ENCODE measurements at places on chromosomes 1 and 21. TPM values are rescaled to one million over a fixed set of nuclear protein-coding genes. Genes with fewer than 3 reads are reported as not detected.
A peak's percentile ranks its signal among the peaks of the same experiment; 100 is the strongest.

DNA sequence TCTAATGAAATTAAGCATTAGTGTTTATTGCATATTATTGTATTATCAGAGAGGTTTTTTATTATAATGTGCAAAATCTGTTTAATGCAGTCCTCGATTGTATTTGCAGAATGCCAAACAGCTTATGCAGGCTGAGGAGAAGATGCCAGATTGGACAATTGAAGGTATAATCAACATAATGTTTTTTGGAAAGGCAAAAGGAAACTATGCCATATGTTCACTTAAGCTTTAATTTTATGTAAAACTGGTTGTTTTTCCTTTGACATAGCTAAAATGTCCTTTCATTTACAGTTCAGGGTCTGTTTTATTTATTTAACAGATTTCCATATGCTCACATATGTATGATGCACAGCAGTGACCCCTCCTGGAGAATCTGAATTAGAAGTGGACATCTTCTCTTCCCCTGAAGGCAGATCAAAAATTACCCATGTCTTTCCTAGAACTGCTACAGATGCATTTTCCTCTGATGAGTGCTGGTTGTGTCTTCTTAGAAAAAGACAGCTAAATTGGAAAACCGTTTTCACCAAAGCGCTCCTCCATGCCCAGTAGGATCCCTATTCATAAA, 143.5 kb upstream of the USH2A start:
- H3K27me3 ChIP-seq: no peaks in the 10 kb centered on the region
- no peak overlapping the region for H3K27ac ChIP-seq
- H3K36me3 ChIP-seq: no peaks in the 10 kb centered on the region
- no peaks in the 10 kb centered on the region for H3K4me1 ChIP-seq
- DNase-seq: no peak

GRCh38 chr21:39180429-39181019, 2.7 kb downstream of the PSMG1 start:
- H3K27ac ChIP-seq: no peak overlapping the region
- no peak for DNase-seq
- no peaks in the 10 kb centered on the region for H3K27me3 ChIP-seq
- H3K36me3 ChIP-seq: peaks cover 9% of the 10 kb centered on the region
- H3K4me1 ChIP-seq: peaks cover 15% of the 10 kb centered on the region
- no peak overlapping the region for H3K4me3 ChIP-seq

- H3K4me1 ChIP-seq: no peaks in the 10 kb centered on the region
- no peaks in the 10 kb centered on the region for H3K36me3 ChIP-seq
- no peak overlapping the region for H3K4me3 ChIP-seq
- H3K27me3 ChIP-seq: no peaks in the 10 kb centered on the region
- DNase-seq: no peak
- no peak overlapping the region for H3K27ac ChIP-seq
Measured at GRCh38 chr1:232209357-232209756, 420.6 kb downstream of the SIPA1L2 start.

- H3K4me3 ChIP-seq: no peak overlapping the region
- peak; percentile 48 for DNase-seq
- H3K27ac ChIP-seq: peak overlapping the region; percentile 95
- peaks cover 59% of the 10 kb centered on the region for H3K4me1 ChIP-seq
- no peaks in the 10 kb centered on the region for H3K27me3 ChIP-seq
Measured at GRCh38 chr1:84434081-84434769, 35.9 kb downstream of the DNASE2B start.

DNA sequence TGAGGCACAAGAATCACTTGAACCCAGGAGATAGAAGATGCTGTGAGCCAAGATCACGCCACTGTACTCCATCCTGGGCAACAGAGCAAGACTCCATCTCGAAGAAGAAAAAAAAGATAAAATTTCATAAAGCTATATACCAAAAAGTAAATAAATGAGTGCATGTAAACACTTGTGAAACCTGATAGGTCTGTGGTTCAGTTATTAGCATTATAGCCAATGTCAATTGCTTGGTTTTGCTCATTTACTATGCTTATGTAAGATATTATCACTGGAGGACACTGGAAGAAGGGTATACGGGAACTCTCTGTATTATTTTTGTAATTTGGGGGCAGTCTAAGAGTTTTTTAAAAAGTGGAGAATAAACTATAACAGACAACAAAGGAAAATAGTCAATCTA, 17.7 kb upstream of the TAL1 start:
- no peak overlapping the region for H3K27ac ChIP-seq
- no peaks in the 10 kb centered on the region for H3K36me3 ChIP-seq
- no peak for DNase-seq
- H3K27me3 ChIP-seq: no peaks in the 10 kb centered on the region
- H3K4me3 ChIP-seq: no peak overlapping the region

The FALEC gene
- 0.59 TPM for total RNA-seq

The PAPPA2 gene
- total RNA-seq: not detected

The OR2T33 gene
- not detected for total RNA-seq

The ITPKB gene
- 4.4 TPM for total RNA-seq

The CD2 gene
- total RNA-seq: 0.57 TPM

All from HCT116 (cell line).